Mesothelial cell of epicardium (in vitro differentiated cells): ENCODE measurements at places on chromosomes 6 and 20. TPM values are rescaled to one million over a fixed set of nuclear protein-coding genes. Genes with fewer than 3 reads are reported as not detected.

COQ3 gene
- total RNA-seq: 4.9 to 6.1 TPM (median 5.6 TPM) in 3 replicates

FOXF2 gene
- 0.13 to 0.27 TPM in 2 of 3 replicates, not detected in the other for total RNA-seq

BPI gene
- not detected in 3 replicates for total RNA-seq

GRCh38 chr6:149233056-149233715 is 84.3 kb upstream of the TAB2 start:
- H3K4me1 ChIP-seq: peaks cover 66% of the 10 kb centered on the region
- H3K27me3 ChIP-seq: peaks cover 17% of the 10 kb centered on the region
- no peak for DNase-seq
- H3K36me3 ChIP-seq: no peaks in the 10 kb centered on the region
- no peak overlapping the region for H3K4me3 ChIP-seq

GRCh38 chr6:96237638-96238347 is 222.0 kb downstream of the FUT9 start:
- no peak for DNase-seq
- no peaks in the 10 kb centered on the region for H3K4me1 ChIP-seq
- no peak overlapping the region for H3K4me3 ChIP-seq

GRCh38 chr6:20412682-20413073 is 11.0 kb downstream of the E2F3 start:
- no peak for DNase-seq
- H3K36me3 ChIP-seq: peaks cover 9% of the 10 kb centered on the region
- no peak overlapping the region for H3K27ac ChIP-seq
- H3K4me1 ChIP-seq: peaks cover 9% of the 10 kb centered on the region
- no peaks in the 10 kb centered on the region for H3K27me3 ChIP-seq

- H3K27me3 ChIP-seq: no peaks in the 10 kb centered on the region
- peak overlapping the region; percentile 25 for H3K27ac ChIP-seq
- no peak for DNase-seq
- no peaks in the 10 kb centered on the region for H3K36me3 ChIP-seq
- no peak overlapping the region for H3K4me3 ChIP-seq
Observed at GRCh38 chr6:33692078-33692759, 19.3 kb downstream of the UQCC2 start.

DNA sequence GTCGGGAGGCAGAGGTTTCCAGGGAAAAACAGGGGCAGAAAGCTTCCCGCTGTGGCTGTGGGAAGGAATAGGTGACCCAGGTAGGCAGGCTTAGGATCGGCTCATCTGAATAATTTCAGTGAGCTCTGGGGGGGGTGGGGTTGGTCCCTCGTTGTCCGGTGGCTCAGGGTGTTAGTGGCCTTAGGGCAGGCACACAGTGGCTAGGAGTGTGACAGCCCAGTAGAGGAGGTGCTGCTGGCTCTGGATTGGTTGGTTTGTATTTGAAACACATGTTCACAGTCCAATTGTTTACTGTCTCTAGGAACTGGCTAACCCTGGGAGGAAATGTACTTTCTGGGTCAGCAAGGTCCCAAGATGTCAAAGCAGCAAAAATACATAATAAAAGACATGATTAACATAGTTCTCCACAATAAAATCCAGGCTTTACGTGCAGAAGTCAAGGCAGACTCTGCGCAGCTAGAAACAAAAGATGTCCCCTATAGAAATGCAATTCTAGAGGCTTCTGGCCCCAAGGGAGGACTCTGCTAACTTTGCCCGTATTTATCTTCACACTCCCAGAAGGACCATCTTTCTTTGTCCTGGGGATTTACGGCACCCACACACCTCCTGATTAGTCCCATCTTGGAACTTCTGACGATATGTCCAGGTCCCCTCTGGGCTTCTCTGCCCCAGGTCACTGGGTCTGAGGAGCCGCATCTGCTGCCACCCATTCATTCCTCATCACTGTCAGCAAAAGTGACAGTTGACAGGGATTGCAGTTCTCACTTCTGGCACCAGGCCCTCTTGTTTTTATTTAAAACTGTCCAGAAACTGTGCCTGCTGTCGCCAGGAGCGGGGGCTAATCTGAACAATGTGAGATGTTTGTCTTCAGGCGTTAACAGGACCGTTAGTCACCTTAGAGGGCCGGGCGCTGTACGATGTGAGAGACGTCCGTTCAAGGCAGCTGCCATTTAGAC is 18.7 kb downstream of the MOCS3 start:
- H3K36me3 ChIP-seq: no peaks in the 10 kb centered on the region
- H3K27me3 ChIP-seq: peaks cover 18% of the 10 kb centered on the region
- H3K4me1 ChIP-seq: peaks cover 5% of the 10 kb centered on the region
- no peak overlapping the region for H3K27ac ChIP-seq
- no peak for DNase-seq

DNA sequence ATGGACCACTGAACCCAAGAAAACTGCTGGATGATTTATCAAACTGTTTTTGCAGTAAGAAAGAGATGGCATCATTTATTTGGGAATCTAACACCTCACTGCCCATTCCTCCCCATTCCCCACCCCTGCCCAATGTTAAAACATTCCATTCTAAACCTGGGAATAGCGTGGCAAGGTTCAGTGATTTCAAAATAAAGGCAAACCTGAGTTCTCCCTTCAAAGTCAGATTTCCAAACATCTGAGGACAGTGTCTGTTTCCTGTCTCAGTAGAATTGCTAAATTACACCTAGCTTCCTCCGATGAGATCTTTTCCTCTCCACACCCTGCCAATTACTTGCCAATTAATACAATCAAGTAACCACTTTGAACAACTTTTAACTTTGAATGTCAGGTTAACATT is 127.4 kb upstream of the ARMC2 start:
- no peak for DNase-seq
- H3K36me3 ChIP-seq: peaks cover 11% of the 10 kb centered on the region
- no peaks in the 10 kb centered on the region for H3K27me3 ChIP-seq
- no peak overlapping the region for H3K4me3 ChIP-seq
- H3K27ac ChIP-seq: no peak overlapping the region

DNA sequence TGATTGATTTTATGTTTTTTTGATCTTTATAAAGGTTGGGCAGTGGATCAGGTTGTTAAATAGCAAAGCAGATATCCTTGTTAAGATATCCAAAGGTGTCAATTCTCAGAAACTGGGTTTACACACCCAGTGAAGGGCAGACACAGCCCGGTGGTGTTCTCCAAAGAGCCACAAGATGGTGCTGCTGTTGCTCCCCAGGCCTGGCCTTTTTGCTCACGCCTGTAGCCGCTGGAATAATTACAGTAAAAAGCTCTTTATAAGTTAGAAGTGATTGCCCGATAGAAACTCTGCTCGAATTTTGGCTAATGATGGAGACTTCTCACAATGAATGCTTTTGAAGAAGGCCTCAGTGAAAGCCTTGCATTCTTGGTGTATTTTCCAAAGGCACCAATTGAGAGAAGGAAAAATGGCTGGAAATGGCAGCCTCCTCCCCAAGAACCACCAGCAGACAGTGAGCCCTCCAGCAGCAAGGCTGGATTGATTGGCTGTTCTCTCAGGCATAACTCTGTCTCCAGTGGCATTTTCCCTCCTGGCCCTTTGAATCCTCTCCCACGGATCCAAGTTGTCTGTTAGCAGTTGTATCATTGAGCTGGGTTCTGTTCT is 120.5 kb upstream of the CHD6 start:
- peaks cover 19% of the 10 kb centered on the region for H3K27me3 ChIP-seq
- no peak for DNase-seq
- no peak overlapping the region for H3K4me3 ChIP-seq
- H3K27ac ChIP-seq: no peak overlapping the region
- H3K4me1 ChIP-seq: peaks cover 1% of the 10 kb centered on the region

GRCh38 chr6:151242420-151242861 is 2.7 kb downstream of the AKAP12 start:
- H3K4me1 ChIP-seq: peaks cover 49% of the 10 kb centered on the region
- peak overlapping the region; percentile 96 for H3K27ac ChIP-seq
- peaks cover 20% of the 10 kb centered on the region for H3K36me3 ChIP-seq
- peak overlapping the region; percentile 89 for H3K4me3 ChIP-seq

DNA sequence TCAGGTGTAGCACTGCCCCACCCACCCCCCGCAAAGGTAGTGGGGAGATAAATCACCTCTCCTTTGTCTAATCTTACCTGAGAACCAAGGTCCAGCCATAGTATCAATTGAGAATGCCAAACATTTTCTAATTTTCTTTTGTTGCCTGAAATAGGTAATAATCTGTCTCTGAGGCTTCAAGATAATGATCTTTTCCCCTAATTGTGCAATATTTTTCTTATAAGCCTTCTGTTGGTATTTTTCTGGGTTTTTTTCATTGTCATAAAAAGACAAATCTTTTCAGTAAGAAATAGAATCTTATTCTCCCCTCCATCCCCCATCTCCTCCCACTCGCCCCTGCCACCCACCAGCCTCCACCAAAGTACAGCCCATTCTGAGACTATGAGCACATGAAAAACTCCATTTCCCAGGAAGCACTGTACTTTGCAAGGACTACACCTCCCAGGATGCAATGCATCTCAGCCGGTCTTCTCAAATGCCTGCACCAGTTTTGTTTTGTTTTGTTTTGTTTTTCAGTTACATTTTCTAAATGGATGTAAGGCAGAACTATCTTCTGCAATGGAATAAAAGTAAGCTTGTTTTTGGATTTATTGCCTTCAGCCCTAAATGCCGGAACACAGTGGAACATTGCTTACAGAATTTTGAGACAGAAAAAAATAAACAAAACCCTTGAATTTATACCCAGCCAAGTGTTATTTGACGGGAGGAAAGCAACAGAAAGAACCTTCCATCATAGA is 268.0 kb downstream of the TFAP2A start:
- H3K4me1 ChIP-seq: peaks cover 17% of the 10 kb centered on the region
- H3K4me3 ChIP-seq: peak overlapping the region; percentile 62
- H3K36me3 ChIP-seq: no peaks in the 10 kb centered on the region
- no peak for DNase-seq
- H3K27ac ChIP-seq: no peak overlapping the region

DNA sequence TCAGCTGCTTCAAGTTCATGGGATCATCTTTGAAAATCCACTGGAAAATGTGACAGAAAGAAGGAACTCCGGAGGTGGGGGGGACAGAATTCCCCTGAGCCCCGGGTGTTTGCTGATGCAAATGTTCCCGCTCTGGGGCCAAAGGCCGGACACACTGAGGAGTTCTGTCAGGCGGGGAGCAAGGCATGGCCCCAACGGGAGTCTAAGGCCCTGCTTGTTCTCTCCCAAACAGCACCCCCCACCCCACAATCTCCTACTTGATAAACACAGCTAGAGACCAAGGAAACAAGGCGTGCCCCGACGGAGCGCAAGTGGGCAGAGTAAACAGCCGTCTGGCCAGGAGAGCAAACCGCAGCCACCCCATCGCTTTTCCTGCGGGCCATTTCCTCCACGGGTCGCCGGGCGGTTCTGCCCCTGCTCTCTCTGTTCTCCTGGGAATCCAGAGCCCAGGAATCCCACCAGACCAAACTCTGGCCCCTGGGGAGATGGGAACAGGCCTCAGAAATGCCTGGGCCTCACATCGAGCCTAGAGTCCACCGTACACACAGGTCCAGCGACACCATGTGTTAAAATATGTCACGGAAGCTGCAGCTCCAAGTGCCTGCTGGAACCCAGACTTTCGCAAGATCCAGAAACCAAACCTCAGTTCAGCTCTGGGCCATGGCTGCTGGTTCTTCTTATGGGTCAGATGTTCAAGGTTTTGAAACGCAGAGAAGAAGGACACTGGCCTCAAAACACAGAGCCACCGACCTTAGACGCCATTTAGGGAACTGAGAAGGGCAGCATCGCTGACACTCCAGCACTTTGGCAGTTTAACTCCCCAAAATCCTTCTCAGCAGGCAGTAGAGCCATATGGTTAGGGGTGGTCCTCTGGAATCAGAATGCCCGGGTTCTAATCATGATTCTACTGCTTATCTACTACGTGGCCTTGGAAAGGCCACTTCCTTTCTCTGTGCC is 104.2 kb downstream of the PREX1 start:
- no peak overlapping the region for H3K4me3 ChIP-seq
- peaks cover 4% of the 10 kb centered on the region for H3K27me3 ChIP-seq
- H3K36me3 ChIP-seq: no peaks in the 10 kb centered on the region
- no peak overlapping the region for H3K27ac ChIP-seq
- H3K4me1 ChIP-seq: no peaks in the 10 kb centered on the region

DNA sequence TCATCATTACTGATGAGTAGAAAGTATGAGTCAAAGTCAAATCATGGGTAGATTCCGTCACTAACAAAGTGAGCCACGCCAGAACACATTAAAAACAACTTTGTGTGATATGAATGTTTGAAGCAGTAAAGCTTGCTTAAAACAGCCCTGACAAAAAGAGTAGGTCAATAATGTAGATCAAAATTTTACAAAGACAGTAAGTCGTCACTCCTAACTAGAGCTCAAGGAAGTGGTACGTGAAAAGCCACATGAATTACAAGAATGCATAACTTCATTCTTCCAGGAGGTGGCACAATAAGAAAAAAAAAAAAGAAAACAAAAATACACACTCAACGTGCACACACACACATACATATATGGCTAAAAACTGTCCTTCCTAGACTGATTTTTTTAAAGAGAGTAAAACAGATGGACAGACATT is 69.9 kb downstream of the HACE1 start:
- no peaks in the 10 kb centered on the region for H3K27me3 ChIP-seq
- H3K27ac ChIP-seq: peak overlapping the region; percentile 48
- peaks cover 12% of the 10 kb centered on the region for H3K4me1 ChIP-seq
- peaks cover 8% of the 10 kb centered on the region for H3K36me3 ChIP-seq
- H3K4me3 ChIP-seq: no peak overlapping the region
